ENCODE measurements at places on chromosomes 16 and 17.
A peak's percentile ranks its signal among the peaks of the same experiment; 100 is the strongest.

GRCh38 chr17:62627904-62628633 is 599 bp downstream of the MRC2 start:
- DNase-seq = no peak

GRCh38 chr17:55157165-55157564 is 107.6 kb upstream of the HLF start:
- DNase-seq = no peak

GRCh38 chr17:2094891-2095535 is 40.1 kb downstream of the HIC1 start:
- no peak for DNase-seq

- no peak for DNase-seq
These were observed 2.9 kb upstream of the KCNH6 start for GRCh38 chr17:63519972-63520882.

DNA sequence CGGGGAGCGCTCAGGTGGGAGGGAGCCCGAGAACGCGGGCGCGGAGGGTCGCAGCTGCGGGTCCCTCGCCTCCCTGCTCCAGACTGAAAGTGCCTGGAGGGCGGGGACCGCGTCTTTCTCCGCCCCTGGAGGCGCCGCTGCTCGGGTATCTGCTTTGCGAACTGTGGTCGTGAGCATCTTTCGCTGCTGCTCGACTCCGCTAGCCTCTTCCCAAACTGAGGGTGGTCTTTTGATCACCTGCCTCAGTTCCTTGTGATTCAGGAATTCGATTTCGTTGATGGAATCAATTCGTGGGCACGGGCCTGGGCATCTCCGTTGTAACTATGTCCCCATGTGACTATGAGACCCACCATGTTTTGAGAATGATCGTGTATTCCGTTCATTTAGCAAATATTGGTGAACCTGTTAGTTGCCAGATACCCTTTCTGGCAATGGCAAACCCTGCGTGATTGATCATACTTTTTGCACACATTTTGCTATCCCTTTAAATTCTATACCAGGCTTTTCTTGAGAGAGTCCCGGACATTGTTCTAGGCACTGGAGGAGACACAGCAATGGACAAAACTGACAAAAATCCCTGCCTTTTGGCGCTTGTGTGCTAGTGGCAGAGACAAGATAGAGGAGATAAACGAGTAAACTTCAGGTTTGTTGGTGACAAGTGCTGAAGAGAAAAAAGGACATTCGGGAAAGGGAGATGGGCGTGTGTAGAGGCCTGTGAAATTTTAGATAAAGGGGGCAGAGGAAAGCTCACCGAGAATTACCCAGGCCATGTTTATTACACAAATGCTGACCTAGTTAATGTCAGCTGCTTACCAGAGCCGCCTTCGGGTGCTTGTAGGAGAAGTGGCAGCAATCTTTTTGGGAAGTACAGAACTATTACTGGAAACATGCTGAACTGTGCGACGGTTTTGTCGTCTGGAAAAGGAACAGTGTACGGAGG is 948 bp downstream of the UTP18 start:
- DNase-seq = no peak

- peak; percentile 58 for DNase-seq
These were observed 7.4 kb upstream of the FLYWCH1 start for GRCh38 chr16:2904100-2904921.

DNA sequence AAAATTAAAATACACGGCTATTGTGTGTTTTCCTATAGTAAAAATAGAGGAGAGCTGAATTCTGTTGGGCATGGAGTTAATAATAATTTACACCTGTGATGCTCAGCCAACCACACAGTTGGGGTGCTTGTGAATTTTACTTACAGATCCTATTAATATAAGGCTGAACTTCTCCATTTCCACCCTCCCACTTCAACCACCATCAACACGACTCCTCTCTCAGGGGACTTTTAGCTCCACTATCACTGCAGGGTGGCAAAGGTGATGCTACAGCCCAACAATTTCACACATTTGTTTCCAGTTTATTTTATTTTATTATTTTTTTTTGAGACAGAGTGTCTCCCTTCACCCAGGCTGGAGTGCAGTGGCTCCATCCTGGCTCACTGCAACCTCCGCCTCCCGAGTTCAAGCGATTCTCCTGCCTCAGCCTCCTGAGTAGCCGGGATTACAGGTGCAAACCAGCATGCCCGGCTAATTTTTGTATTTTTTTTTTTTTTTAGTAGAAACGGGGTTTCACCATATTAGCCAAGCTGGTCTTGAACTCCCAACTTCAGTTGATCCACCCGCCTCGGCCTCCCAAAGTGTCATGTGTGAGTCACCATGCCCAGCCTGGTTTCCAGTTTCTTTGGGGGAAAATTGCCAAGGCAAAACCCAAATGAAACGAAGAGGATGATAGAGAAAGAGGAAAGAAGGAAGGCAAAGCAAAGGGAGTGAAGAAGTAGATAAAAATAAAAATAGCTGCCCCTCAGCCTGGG is 57.9 kb downstream of the GNA13 start:
- no peak for DNase-seq

DNA sequence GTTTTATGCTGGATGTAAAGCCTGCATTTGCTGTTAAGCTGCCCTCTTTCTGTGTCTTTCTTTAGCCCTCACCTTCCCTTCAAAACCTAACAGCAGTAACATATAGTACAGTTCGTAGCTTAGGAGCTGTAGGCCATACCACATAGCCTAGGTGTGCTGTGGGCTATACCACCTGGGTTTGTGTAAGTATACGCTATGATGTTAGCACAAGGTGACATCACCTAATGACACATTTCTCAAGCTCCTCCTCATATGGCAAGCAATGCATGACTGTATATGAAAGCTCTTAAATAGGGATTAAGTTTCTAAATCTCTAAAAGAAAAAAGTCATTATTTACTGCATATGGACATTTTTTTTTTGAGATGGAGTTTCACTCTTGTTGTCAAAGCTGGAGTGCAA is 57.8 kb upstream of the TMEM97 start:
- no peak for DNase-seq

DNA sequence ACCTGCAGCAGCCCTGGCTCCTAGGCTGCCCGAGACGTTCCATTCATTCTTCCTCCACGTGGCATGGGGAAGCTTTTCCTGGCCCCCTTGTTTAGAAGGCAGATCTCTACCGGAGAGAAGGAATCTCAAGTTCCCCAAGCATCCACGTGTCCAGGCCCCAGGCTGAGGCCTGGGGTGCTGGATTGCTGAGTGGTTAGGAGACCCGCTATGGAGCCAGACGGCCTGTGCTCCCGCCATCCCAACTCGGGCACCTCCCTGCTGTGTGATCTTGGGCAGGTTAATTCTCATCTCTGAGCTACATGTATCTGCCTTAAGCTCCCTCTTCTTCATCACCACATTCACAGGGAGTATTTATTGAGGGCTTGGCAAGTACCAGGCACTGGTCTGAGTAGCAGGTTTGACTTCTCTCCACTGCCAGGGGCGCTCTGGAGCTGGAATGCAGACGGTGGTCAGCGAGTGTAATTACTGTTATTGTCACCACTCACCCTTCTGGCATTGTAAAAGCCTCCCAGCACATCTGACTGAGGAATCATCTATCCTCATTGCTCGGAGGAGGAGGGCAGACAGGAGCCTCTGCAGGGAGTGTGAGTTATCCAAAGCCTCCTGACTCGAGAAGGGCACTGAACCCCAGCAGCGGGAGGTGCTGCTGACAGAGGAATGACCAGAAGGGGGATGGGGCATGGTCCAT is 1.1 kb upstream of the ADGRG1 start:
- no peak for DNase-seq

DNA sequence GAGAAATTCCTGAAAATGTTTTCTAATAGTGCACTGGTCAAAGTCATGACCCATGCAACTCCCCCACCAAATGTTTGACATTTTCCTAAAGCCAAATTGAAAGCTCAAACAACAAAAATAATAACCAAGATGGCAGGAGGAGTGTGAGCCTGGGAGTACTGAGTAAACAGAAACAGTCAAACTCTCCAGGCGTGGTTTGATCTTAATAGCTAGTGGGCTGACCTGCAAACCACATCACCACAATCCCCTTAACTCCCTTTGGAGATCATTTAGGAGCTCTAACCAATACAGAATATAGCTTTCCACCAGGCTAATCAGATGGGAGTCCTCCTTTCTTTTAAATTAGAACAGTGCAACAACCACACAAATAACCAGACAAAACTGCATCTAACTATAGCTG is 19.2 kb upstream of the MEIOC start:
- DNase-seq = no peak

DNA sequence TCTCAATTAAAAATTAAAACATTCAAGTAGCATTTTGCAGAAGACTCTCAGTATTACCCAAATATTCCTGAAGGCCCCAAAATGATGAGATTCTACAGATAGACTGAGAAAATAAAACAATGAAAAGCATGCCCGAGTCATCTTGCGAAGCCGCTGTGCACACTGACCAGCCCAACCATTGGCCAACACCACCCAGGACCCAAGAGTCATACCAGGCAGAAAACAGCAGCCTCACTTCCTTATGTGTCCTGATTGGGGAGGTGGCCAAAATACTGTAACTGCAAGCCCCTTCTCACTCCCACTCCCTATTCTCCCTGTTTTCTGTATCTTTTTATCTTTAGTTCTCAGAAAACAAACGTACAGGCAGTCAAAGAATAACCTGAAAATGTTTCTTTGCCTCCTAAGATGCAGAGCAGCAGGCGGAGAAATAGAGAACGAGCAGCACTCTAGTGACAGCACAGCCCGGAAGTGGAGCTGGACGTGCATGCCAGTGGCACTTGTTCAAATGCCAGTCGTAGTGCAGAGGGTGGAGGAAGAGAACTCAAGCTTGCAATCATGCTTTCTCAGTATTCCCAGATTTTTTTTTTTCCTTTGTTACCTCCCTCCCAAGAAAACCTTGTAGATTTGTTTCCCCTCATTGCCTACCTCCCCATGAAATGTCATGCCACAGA is 182.3 kb upstream of the SOX9 start:
- DNase-seq = no peak

GRCh38 chr17:44223541-44224071 is 4.1 kb upstream of the UBTF start:
- no peak for DNase-seq

Data from stimulated activated CD8-positive, alpha-beta memory T cell treated with anti-CD3 and anti-CD28 coated beads, Interleukin-2, amount 100 ng/mL, for 1 hour (primary cell).